ENCODE measurements at places on chromosomes 7 and 10.

DNA sequence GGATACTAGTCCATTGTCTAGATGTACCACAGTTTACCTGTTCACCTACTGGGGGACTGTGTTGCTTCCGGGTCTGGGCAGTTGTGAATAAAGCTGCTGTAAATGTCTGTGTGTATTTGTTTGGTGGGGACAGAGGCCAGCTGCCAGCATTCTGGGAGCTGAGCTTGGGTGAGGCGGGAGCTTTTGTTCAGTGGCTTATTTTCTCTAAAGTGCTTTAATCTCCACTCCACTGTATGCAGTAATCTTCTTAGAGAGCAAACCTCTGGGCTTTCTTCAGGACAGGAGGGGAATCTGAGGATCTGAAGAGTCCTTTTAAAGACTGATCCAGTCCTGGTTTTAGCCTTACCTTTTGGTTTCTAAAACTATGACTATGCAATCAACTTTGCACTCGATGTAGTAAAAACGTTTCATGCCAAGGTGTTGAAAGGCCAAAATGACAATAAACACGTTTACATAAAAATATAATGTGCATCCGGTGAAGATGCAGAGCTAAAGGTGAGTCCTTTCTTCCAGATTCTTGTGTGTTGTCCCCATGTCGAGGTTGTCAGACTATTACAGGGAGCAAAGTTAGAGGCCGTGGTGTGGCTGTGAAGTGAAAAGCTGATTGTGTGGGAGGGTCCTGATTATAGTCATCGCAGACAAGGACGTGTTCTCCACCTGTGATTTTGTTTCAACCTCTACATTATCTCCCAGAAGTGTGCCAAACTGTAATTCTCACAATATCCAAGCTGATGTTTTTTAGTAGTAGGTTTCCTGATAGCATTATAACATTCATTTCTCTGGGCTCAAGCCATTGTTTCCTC lies 279.8 kb downstream of the CAMK1D start:
- DNase-seq: no peak

DNA sequence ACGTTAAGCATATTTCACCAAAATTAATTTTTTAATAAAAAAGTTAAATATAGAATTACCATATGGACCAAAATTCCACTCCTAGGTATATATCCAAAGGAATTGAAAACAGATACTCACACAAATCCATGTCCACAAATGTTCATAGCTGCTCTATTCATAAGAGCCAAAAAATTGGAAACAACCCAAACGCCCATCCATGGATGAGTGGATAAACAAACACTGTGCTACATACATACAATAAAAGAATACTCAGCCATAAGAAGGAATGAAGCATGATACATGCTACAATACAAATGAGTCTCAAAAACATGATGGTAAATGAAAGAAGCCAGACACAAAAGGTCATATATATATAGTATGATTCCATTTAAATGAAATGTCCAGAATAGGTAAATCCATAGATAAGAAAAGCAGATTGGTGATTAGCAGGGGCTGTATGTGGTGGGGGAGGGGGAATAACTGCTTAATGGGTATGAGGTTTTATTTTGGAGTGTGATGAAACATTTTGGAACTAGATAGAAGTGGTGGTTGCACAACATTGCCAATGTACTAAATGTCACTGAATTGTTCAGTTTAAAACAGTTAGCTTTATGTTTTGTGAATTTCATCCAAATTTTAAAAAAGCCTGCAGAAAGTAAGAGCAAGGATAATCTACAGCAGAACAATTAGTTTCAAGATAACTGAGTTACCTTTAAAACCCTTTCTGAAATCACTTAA lies 101.2 kb upstream of the EFCAB10 start:
- DNase-seq: no peak

GRCh38 chr10:86688398-86688921 lies 20.1 kb downstream of the LDB3 start:
- peak; percentile 68 for DNase-seq

GRCh38 chr7:2220954-2221353 lies 11.8 kb downstream of the MAD1L1 start:
- no peak for DNase-seq
